Astrocyte (in vitro differentiated cells and primary cell): ENCODE measurements at places on chromosomes 3 and 15. TPM values are rescaled to one million over a fixed set of nuclear protein-coding genes. Genes with fewer than 3 reads are reported as not detected.

The ALPK3 gene
- 6.8 and 9.1 TPM in 2 replicates for total RNA-seq

The SERP1 gene
- 119 and 131 TPM in 2 replicates for total RNA-seq

The GNAT1 gene
- total RNA-seq, result not detected in 2 replicates

The FRMD5 gene
- 17.0 and 19.6 TPM in 2 replicates for total RNA-seq
